ENCODE measurements at places on chromosomes 7 and 10.

- DNase-seq = no peak
These were observed 7.4 kb downstream of the ZNF488 start for GRCh38 chr10:47376522-47377220.

DNA sequence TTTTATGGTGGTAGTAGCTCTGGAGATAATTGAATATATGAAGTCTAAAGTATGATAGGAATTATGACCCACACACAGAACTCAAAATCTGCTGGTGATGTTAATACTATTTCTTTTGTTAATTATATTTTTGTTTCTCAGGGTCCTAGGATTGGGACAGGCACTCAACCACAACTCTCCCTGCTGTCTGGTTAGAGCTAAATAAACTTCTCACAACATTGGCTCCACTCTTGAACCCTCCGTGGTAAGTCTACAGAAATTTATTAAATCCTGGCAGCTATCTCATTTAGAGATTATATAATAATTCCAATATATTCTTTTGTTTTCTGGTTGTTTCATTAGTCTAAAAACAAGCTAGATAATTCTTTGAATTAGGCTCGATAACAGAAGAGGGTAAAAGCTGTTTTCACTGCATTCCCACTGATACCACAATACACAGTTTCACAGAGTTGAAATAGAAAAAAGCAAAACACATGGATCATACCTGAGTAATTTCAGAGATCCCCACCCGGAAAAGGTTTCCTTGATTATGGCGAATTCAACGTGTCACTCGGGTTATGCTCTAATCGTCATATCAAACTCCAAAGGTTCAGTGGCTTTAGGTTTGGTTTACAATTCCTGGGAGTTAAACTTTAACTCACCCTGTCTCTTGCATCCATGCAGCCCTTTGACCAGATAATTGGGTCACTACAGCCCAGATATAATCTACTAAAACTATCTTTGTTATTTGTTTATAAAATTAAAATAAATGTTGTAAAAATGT is at the start of gene A1CF:
Gene A1CF (minus strand): TSS at position 531 of the 763 bp plus-strand sequence. CDS start 25,687 bp downstream, outside the sequence.
- DNase-seq = no peak

GRCh38 chr10:131842351-131843088 is 58.3 kb upstream of the PPP2R2D start:
- DNase-seq = no peak

- DNase-seq = no peak
These were observed 53.0 kb downstream of the ARHGAP12 start for GRCh38 chr10:31875608-31876007.

DNA sequence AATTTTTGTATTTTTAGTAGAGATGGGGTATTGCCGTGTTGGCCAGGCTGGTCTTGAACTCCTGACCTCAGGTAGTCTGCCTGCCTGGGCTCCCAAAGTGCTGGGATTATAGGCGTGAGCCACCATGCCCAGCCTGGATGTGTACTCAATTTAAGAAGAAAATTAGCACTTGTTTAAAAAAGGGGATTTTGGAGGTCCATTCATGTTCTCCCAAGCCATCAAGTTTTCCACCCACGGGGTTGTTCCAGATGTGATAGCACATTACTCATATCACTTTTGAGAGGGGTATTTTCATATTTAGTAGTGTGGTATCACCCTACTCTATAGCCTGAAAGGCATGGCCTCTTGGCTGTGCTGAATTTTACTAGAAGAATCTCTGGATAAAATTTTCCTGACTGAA is 10.5 kb upstream of the SLC26A3 start:
- DNase-seq = no peak

GRCh38 chr10:18158773-18159265 is 18.6 kb downstream of the CACNB2 start:
- DNase-seq = no peak

GRCh38 chr7:77310982-77311381 is 105.2 kb downstream of the GSAP start:
- DNase-seq = no peak

DNA sequence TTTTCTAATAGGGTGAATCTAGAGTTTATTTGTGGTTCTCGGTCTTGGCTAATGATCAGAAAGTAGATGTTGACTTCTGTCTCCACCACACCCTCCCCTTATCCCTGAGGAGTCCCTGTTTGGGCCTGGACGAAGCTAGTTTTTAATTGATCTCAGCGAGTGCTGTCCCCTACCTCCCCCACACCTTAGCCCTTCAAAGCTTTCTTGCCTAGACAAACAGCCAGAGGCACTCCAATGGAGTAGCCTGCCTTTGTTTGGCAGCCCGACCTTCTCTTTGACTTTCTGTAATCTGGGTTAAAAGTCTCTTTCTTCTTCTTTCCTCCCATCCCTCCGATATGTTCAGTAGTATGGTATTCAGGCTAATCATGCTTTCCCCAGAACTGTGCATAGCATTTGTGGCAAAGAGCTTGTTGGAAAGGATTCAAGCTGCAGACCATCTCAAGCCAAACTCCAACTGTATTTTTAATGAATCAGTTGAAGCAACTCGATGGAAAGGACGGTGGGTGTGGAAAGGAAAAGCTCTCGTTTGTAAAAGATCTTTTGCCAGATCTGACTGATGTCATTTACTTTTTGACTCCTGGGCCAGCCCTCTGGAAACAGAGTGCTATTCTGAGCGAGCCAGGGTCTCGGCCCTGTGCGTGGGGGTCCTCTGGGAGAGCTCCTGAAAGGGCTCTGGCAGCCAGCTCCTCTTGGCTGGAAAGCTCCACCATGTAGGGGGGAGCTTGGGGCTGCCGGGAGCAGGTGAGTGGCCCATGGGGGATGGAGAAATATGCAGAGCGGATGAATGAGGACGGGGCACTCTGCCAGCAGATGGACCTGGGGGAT is 4.5 kb downstream of the FAM180A start:
- no peak for DNase-seq

- DNase-seq = no peak
These were observed 422.4 kb downstream of the INHBA start for GRCh38 chr7:41280491-41280890.

DNA sequence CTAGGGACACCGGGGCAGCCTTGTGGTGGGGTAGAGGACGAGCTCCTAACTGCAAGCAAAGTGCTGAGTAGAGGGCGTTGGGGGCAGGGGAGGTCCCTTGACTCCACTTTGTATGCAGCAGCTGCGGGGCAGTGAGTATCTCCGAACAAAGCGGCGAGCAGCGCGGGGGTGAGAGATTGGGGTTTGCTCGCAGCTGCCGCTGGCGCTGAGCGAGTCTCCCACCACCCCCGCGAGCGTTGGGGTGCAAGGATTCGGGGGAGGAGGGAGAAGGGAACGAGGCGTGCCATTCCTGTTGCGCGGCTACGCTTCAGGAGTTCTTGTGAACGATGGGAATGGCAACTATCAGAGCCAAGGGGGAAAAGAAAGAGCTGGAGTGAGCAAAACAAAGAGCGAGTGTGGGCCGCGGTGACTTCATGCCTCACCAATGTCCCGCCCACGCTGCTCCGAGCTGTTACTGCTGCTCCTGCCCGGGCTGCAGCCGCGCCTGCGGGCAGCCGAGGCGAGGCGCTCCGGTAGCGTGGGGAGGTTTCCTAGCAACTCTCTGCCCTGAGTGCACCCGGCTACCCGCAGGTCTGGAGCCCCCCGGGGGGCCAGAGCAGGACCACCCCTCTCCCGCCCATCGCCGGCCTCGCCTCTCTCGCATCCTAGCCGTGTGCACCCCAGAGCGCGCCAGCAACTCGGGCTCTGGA is at the start of gene ITGB8:
Gene ITGB8 (plus strand): TSS at position 662 of the 689 bp plus-strand sequence. CDS start 907 bp downstream, outside the sequence.
- peak; percentile 15 for DNase-seq

DNA sequence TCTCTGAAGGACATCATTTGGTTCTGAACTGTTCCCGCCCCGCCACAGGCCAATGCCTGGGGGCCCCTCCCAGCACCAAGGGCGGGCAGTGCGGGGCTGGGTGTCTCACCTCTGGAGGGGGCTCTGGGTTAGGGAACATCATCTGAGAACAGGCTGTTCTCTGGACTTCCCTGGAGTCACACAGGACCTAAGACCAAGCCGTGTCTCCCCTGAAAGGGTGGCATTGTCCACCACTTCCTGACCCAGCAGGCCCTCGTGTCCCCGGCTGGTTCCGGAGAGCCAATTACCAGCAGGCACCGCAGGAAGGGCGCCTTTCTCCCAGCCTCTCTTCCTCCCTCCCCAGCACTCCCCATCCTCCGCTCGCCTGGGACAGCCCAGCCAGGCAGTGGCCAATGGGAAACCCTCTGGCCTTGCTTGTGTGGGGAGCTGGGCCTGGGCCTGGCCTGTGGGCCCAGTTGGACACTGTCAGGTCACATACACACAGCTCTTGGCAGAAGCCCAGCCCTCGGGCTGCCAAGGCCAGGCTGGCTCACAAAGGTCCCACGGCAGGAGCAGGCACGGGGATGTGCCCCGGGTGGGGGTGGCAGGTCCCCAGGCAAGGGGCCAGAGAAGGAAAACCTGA is 119.5 kb downstream of the SPDYE5 start:
- no peak for DNase-seq

DNA sequence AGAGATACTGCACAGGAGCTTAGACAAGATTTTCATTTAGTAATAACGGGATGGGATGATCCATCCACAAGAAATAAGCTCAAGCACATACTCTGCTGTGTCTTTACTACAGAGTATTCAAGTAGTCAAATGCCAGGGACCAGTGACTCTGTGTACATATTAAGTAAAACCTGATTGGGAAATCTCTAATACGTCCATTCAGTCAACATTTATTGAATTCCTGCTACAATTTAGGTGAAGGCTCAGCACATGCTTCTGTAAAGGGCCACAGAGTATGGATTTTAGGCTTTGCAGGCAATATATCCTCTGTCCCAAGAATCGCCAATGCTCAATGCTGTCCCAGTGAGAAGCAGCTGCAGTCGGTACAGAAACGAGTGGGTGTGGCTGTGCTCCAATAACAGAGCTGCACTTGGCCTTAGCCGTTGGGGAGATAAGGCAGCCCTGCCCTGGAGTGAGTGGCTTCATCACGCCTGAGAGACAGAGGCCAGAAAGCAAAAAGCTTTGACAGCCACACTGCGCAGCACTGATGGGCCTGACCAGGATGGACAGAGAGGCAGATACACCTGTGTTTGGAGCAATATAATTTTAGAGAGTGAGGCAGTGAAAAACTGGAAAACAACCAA is 186.8 kb downstream of the PARD3 start:
- DNase-seq = no peak

- no peak for DNase-seq
These were observed 101.4 kb upstream of the STEAP1B start for GRCh38 chr7:22601408-22601807.

DNA sequence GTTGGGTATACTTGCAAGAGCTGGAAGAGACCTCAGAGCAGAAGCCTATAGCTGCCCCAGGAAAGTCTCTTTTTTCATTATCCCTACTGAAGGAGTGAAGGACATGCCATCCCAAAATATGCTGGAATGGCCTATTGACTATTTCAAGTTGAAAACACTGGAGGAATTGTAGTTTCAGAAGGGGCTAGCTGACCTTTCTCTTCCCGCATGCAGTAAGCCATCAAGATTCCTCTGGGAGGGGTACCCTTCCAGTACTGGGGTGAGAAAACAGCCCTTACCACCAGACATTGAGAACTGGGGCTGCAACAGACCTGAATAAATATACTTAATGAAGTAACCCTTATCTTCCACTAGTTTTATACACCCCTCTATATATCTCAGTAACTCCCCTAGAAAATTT is 41.7 kb downstream of the CHCHD3 start:
- no peak for DNase-seq

GRCh38 chr10:22945934-22946673 is 18.3 kb downstream of the ARMC3 start:
- no peak for DNase-seq

DNA sequence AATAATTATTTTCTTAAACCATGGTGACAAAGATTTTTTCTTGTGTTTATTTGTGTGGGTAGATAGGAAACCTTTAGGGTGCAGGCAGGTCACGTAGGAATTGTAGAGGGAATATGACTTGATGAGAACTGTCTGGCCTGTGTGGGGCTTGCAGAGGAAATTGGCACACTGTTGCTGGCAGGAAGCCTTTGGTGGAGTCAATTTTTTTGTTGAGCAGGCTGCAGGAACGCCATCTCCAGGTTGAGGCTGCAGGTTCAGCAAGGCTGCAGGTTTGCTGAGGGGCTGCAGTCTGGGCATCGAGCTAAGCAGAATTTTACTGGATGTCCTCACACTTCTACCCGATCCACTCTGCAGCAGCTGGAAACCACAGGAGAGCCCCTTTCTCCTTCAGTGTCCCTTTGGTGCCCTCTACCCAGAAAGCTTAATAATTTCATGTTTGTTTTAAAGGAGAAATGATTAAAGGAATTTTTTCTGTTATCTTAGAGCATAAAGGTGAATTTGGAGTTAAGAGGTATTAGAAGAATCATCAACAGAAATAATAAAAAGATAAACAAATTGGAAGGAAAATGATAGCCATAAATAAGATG is 37.0 kb downstream of the TBC1D12 start:
- no peak for DNase-seq

DNA sequence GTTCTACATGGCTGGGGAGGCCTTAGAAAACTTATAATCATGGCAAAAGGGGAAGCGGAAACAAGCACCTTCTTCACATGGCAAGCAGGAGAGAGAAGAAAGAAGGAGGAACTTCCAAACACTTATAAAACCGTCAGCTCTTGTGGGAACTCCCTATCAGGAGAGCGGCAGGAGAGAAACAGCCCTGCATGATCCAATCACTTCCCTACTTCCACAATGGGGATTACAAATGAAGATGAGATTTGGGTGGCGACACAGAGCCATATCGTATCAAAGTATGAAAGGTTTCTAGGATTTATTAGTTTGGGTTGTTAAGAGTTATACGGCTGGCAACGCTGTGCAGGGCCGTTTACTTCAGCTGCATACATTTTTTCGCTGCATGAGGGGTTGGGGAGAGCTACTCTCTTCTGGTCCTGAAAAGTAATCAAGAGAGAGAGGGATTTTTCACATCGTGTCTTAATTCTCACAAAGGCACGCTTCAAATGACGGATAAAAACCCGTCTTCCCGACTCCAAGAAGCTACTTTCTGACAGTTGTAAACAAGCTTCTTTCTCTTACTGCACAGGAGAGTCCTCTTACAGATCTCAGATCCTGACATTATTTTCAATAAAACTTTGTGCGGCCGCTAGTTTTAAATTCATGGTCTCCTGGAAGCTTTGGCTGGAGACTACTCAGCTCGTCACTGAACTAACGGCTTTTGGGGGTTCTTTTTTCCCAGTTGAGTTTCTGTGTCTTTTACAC is 751 bp upstream of the GTPBP10 start:
- no peak for DNase-seq

- DNase-seq = no peak
These were observed 3.6 kb downstream of the PCBD1 start for GRCh38 chr10:70884741-70885140.

DNA sequence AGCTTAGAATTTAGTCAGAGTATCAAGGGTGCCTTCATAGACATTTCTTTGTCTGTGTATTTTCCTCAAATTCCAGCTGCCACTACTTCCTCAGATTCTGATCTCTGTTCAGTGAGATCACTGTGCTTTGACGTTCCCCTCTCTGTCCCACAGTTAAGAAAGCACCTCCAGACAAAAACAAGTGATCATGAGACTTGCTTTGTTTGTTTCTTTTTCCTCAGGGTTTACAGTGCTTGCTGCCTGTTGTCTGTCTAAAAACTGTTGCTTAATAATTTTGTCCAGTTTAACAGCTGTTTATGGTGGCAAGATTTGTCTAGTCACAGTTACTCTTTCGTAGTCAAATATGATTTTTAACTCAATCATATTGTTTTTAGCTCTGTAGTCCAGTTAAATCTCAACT is 29.1 kb downstream of the TRUB1 start:
- no peak for DNase-seq
